ENCODE measurements at places on chromosomes 3 and 15.

GRCh38 chr3:126116526-126116925 lies 32.6 kb upstream of the SLC41A3 start:
- no peak for DNase-seq

DNA sequence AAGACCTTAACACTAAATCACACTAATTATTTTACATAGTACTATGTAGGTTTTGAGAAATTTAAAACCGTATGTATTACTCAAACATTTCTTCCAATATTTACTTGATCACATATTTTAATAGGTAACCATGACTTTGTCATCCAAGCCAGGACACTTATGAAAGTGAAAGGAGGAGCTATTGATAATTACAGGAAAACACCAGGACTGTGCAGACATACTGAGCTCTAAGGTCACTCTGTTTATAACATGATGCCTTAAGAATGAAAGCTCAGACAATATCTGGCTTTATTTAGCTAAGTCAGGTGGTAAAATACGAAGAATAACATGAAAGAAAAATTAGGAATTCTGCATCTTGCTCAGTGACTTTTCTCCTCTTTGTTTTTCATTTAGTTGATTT lies 216.0 kb upstream of the NANOGP8 start:
- DNase-seq: no peak

GRCh38 chr3:78875851-78876250 lies 891.9 kb downstream of the ROBO1 start:
- DNase-seq: no peak

DNA sequence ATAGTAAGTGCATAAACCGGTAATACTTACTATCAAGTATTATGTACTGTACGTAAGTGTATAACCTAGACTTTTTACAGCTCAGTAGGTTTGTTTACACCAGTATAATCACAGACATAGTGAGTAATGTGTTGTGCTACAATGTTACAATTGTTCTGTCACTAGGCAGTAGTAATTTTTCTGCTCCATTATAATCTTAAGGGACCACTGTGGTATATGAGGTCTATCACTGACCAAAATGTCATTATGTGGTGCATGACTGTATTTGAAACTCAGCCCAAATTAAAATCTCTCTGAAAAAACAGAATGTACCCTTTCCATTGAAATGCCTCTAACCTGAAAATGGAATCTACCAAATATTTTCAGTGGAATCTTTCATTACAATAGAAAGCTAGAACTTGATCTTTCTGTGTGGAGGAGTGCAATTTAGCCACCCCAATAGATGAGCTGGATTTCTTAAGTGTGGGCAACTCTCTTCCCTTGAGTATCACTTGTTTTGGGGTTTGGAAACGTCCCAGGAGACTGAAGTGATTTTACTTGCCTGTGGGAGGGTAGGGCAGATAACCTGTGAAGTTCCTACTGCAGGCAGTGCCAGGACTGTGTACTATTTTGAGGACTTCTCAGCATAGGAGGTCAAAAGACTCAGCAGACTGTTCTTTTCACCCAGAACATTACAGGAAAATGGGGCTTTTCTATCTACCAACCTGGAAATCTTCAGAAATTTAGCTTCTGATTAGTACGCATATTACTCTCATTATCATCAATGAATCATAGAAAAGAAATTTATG lies 50.9 kb downstream of the FAM98B start:
- no peak for DNase-seq

GRCh38 chr3:51075221-51075775 lies 309.8 kb upstream of the MANF start:
- DNase-seq: no peak

DNA sequence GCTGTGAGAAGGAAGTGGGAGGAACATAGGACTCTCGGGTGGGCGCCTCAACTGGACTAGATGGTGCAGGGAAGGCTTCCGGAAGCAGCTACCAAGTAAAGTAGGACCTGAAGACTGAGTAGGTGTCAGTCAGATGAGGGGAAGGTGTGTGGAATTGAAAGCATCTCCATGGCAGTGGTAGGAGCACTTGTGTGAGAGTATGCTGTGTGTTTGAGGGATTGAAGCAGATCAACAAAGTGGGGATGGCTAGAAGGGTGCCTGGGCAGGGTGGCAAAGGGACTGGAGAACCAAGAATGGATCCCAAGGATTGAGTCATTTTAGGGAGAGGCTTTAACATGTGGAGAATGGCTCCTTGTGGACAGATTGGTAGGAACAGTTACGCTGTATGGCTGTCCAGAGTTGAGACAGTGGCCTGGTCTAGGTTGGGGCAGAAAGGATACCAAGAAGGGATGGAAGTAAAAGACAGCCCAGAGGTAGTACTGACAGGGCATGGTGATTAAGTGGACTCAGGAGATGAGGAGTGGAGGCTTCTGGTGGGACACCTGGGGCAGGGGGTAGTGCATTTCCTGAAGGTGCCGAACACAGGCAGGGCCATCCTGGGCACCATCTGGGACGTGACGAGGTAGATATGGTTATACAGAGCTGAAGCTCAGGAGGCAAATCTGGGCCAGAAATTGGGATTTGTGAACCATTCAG lies 1.5 kb downstream of the UQCC5 start:
- DNase-seq: no peak

- DNase-seq: no peak
Measured at GRCh38 chr3:105413343-105413887, 46.7 kb downstream of the ALCAM start.

- no peak for DNase-seq
Measured at GRCh38 chr3:51980253-51980652, 3.1 kb upstream of the ACY1 start.

GRCh38 chr15:93073465-93073952 lies 15.5 kb downstream of the RGMA start:
- no peak for DNase-seq

DNA sequence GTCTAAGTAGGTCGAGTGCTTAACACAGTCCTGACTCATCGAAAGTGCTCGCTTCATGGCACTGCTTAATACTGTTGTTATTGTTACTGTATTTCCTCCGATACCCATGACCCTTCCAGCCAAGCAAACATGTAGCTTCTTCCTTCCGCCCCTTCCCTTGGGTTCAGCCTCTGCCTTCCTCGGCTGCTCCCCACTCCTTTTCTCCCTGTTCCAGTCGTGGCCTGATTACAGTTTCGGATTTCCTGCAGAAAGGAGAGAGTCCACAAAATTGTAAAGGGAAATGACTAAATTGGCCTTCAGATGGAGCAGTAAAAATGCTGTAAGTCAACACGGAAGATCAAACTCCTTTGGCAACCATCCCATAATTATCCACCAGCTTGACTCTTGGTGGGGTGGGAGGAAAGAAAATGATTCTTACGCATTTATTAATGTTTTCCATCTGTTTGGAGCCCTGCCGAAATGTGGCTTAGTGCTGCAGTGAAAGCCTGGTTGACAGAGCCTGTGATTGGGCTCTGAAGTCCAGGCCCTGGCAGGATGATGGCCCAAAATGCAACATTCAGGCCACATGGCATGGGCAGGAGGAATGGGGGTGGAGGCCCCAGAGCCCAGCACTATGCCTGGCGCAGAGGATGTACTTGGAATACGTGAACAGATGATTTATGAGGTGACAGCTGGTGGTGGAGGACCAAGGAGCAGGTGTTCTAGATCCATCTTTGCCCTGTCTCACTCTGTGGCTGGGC lies 37.6 kb downstream of the FAM3D start:
- no peak for DNase-seq

DNA sequence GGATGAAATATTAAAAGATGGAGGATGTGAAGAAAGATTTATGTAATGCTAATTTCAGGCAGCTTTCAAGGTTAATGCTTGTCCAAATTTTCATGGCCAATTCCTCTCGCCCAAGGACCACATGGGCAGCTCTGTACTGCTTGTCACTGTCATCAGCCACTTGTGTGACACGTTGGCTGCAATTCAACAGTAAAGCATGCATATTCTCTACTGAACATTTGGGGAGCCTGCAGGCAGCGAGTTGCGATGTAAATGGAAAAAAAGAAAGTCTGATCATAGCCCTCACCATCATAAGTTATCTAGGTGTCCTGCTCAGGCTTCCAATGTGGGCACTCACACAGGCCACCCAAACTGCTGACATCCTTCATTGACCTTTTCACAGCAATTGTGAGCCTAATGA lies 1026.8 kb upstream of the NR2F2 start:
- DNase-seq: no peak

DNA sequence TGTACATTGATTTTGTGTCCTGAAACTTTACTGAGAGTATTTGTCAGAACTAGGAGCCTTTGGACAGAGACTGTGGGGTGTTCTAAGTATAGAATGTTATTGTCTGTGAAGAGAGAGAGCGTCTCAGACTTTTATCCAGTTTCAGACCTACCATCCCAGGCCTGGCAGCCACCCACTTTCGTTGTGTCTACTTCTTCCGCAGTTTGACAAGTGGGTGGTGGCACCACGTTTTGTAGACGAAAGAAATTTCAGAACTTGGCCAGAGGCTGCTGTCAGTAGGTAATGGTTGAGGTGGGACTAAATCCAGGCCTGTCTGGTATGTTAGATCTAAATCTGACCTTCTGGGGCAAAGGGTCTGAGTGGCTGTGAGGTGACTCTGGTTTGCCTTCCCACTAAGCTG lies 13.4 kb upstream of the TRAK1 start:
- DNase-seq: no peak

GRCh38 chr15:56252386-56252785 lies 8.7 kb upstream of the RFX7 start:
- DNase-seq: no peak

GRCh38 chr3:177108648-177109047 lies 88.6 kb downstream of the TBL1XR1 start:
- DNase-seq: no peak

DNA sequence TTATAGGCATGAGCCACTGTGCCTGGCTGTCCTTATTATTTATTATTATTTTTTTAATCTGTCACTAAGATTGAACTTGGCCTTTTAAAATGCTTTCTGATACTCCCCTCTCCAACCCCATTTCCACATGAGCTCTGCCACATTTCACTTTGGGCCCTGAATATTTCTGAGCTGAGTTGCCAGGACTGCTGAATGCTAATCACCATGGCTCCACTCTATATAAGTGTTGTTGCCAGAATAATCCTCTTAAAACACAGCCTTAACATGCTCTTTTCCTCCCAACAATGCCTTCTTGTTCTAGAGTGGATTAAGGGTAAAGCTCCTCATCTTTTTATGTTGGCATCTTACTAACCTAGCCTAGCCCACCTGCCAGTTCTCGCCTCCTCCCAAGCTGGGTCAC lies 124.4 kb downstream of the PDZRN3 start:
- no peak for DNase-seq

DNA sequence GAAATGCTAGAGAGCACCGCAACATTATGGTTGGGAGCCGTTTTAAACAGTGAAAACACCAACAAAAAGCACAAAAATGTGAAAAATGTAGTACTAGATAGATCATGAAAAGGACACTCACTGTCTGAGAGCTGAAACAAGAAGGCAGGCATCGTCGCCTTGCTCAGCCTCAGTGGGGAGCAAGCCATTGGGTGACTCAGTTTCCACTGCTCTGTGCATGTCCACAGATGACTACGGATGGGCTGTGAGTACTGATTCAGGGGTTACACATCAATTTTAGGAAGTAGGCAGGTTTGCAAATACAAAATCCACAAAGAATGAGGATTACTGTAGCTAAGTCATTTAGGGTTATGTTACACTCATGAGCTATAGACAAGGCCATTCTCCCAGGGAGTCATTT lies 10.8 kb downstream of the NOX5 start:
- no peak for DNase-seq

- no peak for DNase-seq
Measured at GRCh38 chr3:175620532-175620931, 761.4 kb downstream of the NAALADL2 start.

DNA sequence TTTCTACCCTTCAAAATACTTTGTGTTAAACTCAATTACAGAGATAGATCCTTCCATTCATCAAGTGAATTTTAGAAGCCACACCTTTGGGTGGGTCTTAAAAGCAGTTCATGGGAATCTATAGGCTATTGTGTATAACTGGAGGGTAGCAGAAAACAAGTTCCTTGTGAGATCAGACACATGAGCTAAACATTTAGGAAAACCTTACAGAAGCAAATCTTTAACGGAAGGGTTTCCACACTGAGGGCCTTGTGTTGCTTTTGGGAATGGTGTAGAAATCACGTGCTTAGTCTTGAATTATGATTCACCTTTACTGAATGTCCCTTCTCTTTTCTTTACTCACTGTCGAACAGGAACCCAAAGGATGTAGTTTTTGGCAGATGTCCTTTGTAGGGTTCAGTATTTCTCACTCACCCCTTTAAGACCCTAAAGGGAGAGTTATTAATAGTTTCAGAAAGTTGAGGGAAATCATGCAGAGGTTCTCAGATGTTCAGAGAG lies 257.3 kb upstream of the CTDSPL start:
- DNase-seq: no peak

DNA sequence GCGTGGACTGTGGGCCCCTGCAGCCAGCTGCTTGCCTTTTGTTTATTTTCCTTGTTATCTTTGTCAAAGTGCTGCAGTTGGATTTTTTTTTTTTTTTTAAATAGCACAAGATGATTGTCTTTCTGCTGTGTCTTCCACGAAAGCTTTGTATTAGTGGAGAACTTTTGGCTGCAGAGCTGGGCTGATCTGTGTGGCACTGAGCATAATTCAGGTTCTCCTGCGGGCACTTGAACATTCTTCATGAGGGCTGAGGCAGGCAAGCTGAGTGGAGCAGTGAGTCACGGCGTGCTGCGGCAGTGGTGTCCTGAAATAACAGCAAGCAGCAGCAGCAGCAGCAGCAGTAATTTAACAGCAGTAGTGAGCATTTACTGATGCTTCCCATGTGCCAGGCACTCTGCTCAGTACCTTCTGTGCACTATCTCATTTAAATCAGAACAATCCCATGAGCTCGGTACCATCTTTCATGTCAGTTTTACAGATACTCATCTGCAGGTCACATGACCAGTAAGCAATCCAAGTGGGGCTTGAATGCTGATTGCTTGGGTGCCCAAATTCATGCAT lies 45.8 kb downstream of the MITF start:
- no peak for DNase-seq

DNA sequence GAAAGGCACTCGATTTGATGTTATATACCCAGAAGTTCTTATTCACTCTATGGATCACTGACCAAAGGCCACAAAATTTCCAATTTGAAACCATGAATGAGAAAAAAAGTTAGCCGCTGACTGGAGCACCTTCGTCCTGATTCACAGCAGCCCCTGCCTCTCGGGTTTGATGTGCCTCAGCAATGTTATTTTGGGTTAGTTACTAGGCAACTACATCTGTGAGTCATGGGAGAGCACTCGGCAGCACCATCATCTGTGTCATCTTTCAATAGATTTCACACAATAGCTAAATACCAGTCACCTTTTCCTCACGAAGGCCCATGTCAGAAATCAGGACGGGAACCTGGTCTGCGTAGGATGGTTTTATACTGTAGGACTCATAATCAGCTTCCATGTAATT lies 269.2 kb downstream of the ZBBX start:
- DNase-seq: no peak

GRCh38 chr3:81214631-81215030 lies 546.8 kb downstream of the GBE1 start:
- DNase-seq: no peak

Measured in HuH-7 (cell line).